Stimulated activated CD4-positive, alpha-beta T cell treated with anti-CD3 and anti-CD28 coated beads, Interleukin-4, amount 100 ng/mL, for 24 hours (primary cell): ENCODE measurements at places on chromosomes 6 and 20.

DNA sequence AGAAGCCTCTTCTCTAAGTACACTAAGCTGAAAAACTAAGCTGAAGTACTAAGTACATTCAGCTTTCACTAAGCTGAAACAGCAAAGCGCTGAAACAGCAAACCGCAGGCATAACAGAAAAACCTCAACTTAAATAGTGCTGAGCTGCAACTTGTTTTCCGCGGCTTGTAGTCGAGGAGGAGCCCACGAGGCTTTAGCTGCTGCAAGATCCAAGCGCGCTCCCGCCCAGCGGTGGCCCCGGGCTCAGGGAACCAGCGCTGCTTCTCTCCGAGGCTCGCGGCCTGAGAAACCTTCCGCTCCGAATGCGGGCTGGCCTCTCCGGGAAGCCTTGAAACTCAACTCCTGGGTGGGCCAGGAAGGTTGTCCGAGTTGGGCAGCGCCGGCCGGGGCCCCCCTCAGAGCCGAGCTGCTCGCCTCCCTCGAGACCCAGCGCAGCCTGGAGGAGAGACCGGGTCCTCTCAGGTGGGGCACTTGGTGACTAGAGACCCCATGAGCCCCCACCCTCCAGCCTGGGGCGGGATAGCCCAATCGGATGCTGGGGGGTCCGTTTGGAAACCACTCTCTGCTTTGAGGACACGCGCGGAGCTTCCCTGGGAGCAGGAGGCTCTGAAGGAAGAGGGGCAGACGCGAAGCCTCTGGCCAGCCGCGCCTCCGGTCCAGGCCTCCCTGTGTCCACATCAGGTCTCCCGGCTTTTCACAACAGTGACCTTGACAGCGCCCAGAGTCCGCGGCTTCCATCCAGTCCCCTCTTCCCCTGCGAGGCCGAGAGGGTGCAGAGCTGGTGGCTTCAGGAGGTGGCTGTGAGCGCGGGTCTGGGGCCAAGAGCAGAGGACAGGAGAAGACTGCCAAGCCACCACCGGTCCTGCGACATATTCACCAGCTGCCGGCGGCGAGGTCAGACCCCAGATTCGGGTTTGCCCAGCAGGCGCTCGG lies 38.1 kb upstream of the HLA-E start:
- peak; percentile 64 for DNase-seq

DNA sequence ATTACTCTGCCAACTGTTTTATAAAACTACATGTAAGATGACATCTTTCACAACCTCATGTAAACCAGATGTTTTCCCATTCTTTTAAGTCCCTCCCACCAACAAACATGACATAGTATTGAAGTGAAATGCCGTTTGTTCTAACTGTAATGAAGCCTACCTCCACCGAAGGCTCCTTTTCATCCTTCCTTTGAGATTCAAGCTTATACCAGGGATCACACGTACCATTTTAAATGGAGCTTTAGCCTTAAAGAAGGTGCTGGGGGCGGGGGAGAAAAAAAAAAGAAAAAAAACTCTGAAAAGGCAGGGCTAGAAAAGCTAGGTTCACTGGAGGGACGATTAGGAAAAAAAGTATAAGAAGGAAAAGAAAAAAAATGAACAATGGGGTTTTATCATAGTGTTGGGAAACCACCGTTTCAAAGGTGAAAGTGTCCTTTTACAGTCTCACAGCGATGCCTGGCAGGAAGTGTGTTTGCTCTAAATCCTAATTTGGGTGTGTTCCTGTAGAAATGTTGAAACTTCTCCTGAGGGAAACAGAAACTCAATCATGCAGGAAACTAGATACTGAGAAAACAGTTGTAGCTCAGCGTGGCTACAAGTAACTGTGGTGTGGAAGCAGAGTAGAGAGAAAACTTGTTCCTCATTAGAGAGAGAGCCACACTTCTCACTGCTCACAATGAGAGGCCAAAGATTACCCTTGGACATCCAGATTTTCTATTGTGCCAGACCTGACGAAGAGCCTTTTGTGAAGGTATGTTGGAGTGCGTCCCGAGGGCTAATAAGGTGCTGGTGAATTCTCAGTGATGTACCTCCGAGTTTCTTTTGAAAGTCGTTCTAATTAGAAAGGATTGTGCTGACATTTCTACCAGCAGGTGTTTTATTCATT lies 37.6 kb upstream of the HINT3 start:
- DNase-seq: peak; percentile 62

DNA sequence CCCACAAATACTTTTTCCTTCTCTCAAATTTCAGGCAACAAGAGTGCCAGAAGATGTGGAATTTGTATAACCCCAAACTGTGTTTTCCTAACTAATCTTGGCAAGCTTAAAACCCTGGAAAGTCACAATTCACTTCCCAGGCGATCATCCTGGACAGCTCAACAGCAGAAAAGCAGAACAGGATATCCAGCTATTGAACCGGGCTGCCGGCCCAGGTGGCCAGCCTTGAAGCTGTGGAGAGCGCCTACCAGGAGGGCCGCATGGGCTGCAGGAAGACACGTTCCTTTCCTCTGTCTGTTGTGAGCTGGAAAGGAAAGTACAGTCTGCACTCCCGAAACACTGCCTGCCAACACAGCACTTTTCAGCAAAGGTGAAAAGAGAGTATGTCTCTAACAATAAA lies 719.7 kb upstream of the MARCKS start:
- DNase-seq: no peak

DNA sequence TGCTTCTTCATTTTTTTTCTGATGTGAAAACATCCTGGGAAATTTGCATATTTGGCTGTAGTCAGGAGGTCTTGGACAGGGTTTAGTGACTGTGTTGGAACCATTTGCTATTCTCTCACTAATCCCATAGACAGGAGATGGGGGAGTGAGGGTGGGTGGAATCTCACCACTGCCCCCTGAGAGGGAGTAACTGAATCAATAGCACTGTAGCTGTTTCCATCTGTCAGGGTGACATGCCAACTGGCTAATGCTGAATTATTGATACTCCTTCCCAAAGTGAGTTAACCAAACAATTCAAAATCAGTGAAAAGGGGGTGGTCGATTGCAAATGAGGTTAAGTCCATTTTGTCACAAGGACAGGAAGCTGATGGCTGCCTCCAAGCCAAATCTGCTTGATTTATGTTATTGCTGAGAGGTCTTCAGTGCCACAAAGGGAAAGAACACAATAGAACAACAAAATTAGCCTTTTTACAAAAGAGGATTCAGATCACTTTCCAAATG lies 55.1 kb upstream of the B3GAT2 start:
- no peak for DNase-seq

DNA sequence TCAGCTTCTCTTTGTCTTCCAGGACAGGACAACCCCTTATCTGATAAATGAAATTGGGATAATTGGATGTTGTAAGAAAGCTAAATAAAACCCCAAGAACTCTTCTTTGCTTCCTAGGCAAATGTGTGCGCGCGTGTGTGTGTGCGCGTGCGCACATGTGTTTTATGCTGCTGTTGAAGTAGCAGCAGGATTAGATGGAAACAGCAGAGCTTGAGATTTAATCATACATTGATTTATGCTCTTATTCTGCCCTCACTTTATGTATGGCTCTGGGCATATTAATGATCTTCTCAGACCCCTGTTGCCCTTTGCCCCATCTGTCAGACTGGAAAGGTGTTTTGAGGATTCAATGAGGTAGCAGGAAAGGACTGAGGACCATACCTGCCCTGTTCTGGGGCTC lies 324.0 kb upstream of the MAP3K7 start:
- DNase-seq: no peak

- no peak for DNase-seq
These were observed 29.4 kb upstream of the KIAA1586 start for GRCh38 chr6:57017069-57017468.

DNA sequence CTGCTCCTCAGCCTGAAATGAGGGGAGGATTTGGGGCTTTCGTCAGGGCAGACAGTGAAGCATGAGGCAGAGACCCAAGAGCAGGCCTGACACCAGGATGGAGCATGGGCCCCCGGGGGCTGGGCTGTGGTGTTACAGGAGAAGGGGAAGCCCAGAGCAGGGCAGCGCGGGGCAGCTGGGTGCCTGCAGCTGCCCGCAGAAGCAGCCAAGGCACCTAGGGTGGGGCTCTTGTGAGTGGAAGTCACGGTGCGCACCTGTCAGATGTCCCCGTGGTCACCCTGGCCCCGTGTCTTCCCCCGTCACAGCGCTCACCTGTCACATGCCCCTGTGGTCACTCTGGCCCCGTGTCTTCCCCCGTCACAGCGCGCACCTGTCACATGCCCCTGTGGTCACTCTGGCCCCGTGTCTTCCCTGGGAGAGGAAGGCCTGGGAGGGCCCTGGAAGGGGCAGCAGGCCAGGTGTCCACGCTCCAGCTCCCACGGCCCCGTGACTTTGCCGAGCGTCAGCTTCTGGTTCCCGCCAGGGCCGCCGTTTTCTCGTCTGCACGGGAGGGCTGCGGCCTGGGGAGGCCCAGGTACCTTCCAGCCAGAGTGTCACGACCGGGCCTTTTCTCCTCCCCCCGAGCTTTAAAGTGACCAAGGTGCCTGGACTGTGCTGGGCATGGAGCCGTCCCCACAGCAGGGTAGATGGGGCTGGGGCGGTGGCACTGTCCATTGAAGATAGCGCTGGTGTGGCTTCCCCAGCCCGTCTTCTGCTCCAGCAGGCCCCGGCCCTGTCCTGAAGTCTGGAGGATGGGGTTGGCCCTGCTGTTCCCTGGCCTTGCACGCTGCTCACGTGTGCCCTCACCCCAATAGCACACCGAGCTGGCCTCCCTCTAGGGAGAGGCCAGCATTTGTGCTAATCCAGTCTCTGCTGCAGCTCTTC lies 9.4 kb downstream of the ARFGAP1 start:
- DNase-seq: no peak

DNA sequence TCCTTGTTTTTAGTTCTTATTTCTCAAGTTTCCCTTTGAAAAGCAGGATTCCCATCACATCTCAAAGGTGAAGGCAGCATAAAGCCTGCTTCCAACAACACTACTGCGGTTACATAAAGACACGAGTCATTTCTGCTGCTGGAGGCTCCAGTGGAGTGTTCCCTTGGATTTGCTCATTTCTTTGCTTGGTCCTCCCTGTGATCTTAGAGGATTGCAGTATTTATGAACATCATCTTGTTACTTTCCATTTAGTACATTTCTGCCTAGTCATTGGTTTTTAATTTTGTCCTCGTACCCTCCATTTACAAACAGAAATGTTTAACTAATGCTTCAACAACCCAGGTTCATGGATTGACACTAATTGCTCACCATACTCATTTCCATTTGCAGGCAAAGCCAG lies 298.8 kb downstream of the ZNF217 start:
- DNase-seq: no peak

DNA sequence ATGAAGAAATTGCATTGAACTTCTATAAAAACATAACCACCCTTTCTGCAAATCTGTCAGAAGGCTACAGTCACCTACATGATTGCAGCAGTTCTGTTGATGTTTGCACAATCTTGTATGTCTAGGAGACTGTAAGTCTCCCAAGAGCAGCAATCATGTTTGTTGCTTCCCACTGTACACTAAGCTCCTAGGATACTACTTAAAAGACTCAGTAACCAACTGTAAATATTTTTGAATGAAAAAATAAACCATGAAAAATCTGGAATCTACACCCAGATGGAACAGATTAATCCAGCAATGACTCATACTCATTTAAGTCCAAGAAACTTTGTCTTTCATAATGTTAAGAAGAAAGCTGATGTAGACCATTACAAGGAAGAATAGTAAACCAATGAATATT lies 168.5 kb upstream of the ATXN1 start:
- DNase-seq: no peak

DNA sequence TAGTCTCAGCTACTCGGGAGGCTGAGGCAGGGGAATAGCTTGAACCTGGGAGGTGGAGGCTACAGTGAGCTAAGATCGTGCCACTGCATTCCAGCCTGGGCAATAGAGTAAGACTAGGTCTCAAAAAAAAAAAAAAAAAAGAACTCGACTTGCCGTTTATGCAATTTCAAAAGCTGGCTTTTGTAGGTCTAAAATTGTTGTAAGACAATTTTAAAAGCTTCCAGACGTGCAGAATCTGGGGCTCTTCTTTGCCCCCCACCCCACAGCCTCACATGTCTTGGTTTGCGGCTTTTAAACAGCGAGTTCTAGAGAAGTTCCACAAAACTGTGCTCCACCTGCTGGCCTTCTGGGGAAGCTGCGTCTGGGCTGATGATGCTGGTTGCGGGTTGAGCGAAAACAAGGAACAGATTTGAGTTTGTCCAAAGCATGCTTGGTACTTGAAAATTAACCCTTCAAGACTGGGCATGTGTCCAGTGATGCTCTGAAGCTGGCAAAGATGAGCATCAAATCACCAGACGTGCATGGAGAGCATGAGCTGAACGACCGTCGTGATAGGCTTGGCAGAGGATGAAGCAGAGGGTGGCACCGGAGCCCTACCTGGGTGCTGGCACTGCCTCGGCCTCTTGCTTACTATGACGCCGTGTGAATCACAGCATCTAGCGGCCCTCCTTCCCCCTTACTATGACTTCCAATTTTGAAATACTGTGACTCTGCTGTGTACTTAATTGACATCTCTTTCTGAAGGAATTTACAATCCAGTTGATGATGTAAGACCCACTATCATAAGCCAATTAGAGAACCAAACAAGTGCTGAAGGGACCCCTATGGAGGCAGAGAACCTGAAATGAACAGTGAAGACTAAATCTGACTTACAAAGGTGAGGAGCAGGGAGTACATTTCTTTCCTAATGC lies 171.4 kb downstream of the GMPR start:
- peak; percentile 63 for DNase-seq

GRCh38 chr20:16674243-16674642 lies 55.6 kb upstream of the SNRPB2 start:
- DNase-seq: no peak

- no peak for DNase-seq
These were observed 16.7 kb upstream of the PI3 start for GRCh38 chr20:45157962-45158361.
